ENCODE measurements at places on chromosomes 12 and 14.
A peak's percentile ranks its signal among the peaks of the same experiment; 100 is the strongest.

DNA sequence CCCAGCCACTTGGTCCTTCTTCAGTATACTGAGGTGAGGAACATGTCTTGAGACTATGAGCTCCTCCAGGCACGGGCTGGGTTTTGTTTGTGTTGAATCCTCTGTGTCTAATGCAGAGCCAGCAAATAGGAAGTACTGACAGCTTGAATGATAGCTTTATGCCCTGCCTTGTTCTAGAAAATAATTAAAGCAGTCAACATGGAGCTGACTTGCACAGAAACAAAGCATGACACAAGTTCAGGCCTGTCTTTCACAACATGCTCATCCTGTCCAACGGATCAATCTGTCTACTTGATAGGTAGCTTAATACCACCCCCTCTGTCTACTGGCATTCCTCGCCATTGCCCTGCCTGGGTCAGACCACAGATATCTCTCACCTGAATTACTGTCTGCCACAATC is 140.9 kb downstream of the ESRRB start:
- DNase-seq = no peak

- DNase-seq = no peak
Observed at GRCh38 chr14:62126879-62127478, 364.8 kb downstream of the SNAPC1 start.

- DNase-seq = no peak
Observed at GRCh38 chr14:85576848-85577542, 47.1 kb downstream of the FLRT2 start.

GRCh38 chr12:121090586-121091514 is 41.8 kb upstream of the P2RX7 start:
- DNase-seq = no peak

- no peak for DNase-seq
Observed at GRCh38 chr14:91893007-91893406, 25.7 kb upstream of the TC2N start.

GRCh38 chr12:89411846-89412245 is 59.5 kb upstream of the DUSP6 start:
- no peak for DNase-seq

DNA sequence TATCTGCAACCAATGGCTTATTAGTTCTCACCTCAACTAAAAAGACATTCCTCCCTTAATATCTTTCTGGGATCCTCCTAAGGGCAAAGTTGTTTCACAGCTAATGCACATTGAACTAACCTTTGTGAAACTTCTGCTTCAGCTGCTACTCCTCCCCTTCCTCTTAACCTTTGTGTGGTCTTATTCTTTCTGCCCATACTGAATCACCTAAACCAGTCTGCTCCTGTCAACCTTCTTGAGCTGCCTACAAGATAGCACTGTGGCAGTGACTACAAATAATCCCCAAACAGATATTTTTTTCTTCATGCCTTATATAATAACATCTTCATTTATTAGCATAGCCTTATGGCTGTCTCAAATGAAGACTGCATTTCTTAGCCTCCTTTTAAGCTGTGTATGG is 1077.4 kb upstream of the ATXN7L3B start:
- no peak for DNase-seq

GRCh38 chr12:84596266-84596665 is 316.3 kb downstream of the SLC6A15 start:
- no peak for DNase-seq

GRCh38 chr14:105830171-105830570 is 303.8 kb downstream of the TMEM121 start:
- DNase-seq = no peak

- no peak for DNase-seq
Observed at GRCh38 chr14:20836668-20837338, 34.2 kb upstream of the RNASE1 start.

DNA sequence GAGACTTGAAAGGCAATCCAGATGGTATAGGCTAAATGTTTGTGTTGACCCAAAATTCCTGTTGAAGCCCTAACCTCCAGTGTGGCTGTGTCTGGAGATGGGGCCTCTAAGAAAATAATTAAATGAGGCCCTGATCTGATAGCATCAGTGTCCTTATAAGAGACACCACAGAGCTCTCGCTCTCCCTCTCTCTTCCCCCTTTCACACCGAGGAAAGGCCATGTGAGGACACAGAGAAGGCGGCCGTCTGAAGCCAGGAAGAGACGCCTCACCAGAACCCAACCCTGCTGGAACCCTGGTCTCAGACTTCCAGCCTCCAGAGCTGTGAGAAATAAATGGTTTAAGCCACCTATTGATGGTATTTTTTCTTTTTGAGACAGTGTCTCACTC is 87.5 kb downstream of the SCARB1 start:
- DNase-seq = no peak

DNA sequence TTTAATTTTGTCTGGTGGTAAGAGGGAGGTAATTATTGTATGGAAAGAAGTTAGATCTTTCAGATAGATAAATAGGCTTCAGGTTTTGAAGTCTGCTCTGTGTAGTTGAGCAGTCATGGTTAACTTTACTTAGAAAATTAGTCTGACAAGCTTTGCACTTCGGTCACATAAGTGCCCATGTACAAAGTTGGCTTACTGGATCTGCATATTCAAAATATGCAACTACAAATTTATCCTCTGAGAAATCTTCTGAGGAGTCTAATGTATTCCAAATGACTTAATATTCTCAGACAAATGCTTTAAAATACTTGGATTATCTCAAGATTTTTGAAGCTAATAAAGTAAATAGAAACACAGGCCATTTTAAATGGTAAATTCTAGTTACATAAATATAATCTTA is 61.2 kb downstream of the ETNK1 start:
- no peak for DNase-seq

DNA sequence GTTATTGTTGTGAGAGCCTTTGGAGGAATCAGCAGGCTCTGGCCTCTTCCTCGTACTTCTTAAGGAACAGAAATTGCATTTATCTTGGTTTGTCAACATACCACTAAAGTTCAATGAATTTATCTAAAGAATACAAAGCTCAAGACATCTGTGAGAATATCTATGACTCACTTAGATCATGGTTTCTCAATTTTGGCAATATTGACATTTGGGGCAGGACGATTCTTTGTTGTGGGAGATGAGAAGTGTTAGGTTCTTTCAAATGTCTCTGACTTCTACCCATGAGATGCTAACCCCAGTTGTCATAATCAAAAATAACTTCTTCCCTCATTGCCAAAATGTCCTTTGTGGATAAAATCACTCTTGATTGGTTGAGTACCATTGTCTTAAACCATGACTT is 1190.3 kb downstream of the GALC start:
- no peak for DNase-seq

GRCh38 chr12:76029982-76030340 is 1.6 kb downstream of the PHLDA1 start:
- DNase-seq = no peak

GRCh38 chr14:79179985-79180384 is 1009.8 kb downstream of the NRXN3 start:
- DNase-seq = no peak

DNA sequence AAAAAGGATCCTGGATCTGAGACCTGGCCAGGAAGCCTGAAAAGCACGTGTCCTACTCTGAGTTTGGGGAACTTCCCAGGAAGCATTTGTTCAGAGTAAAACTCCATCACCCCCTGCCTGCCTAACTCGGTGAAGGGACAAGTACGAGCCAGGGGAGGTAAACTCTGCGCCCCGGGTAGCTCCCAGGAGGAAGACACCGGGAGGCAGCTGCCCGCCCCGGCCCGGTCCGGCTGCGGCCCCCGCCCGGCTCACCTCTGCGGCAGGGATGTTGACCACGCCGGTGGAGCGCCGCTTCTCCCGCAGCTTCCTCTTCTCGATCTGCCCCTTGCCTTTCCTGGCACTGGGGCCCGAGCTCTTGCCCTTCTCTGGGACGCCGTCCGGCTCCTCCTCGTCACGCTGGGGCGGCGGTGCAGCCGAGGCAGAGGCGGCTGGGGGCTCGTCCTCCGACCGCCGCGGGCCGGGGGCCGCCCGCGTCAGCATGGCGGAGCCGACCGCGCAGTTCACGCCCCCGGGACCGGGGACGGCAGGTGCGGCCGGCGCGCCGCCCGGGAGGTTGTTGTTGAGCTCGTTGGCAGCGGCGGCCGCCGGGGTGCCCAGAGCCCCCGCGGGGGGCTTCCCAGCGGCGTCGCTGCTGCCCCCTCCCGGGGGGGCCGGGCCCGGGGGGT is 1.2 kb downstream of the PAWR start:
- peak; percentile 46 for DNase-seq

DNA sequence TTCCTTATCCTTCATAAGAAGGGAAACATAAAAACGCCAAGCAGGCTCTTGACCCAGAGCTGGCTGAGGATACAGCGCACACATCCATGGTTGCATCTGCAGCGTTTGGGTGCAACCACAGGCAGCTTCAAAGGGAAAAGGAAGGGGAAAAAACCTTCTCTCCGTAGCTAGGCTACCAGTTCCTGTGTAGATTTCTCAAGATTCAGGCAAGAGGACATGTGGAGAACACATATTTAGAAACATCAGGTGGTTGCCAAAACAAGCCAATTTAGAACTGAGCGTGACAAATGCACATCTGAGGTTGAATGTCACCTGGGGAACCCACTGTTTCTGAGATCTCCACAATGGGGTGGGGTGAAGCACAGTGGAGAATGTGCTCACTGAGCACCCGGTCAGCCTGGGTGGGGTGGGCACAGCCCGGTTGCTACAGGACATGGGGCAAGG is 78.3 kb upstream of the BDKRB2 start:
- DNase-seq = no peak

DNA sequence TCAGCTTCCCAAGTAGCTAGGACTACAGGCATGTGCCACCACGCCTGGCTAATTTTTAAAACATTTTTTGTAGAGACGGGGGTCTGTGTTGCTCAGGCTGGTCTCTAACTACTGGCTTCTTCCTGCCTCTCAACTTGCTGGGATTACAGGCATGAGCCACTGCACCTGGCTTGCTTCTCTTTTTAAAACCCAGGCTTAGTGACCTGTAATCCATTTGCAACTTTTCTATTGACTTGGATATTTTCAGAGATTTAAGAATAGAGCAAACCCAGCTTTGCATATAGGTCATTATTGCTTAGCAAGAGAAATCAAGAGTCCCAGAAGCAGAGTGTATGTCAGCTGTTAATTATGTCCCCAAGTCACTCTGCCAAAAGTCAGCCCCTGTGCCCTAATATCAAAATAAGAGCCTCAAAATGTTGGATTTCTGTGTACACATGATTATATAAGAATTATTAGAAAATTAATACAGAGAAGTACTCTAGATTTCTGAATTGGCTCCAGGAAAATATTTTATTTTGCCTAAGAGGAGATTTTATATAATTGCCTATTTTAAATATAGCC is 24.9 kb downstream of the TCP11L2 start:
- DNase-seq = no peak

- no peak for DNase-seq
Observed at GRCh38 chr14:49114161-49114893, 471.9 kb downstream of the RPS29 start.

DNA sequence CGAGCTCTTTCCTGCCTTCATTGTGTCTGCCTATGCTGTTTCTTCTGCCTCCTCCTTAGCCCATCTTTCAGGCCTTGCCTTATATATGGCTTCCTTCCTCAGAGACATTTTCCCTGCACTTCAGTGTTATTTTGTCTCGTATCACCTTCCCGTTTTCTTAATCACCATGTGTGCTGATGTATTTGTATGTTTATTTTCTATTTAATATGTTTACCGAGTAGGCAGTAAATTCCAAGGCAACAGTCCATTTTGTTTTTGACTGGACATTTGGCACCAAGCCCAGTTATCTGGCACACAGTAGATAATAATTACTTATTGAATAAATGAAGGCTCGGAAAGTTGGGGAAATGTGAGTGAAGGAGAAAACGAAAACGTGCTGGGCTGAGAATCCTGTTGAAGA is 4.6 kb upstream of the POU6F1 start:
- DNase-seq = no peak

DNA sequence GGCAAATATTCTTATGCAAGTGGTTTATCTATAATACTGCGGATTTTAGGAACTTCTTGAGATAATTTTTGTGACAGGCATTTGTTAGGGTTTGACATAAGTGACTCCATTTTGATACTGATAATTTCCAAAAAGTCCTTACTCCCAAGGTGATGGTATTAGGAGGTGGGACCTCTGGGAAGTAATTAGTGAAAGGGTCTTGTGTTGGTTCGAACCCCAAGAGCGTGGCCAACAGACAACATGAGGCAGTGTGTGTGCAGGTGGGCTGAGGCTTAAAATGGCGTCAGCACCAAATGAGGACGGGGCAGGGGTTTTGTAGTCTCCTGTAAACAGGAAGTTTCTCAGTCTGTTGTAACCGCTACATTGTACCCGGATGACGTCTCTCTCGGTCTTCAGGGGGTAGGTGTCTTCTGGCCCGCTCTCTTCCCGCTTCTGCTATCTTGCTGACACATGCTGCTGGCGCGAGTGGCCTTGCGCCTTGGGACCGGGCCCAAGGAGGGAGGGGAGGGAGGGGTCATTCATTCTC is 1.7 kb upstream of the C12orf43 start:
- no peak for DNase-seq

GRCh38 chr14:52266179-52266578 is 1.3 kb upstream of the PTGDR start:
- no peak for DNase-seq

- no peak for DNase-seq
Observed at GRCh38 chr12:118607831-118608230, 231.5 kb downstream of the SUDS3 start.

DNA sequence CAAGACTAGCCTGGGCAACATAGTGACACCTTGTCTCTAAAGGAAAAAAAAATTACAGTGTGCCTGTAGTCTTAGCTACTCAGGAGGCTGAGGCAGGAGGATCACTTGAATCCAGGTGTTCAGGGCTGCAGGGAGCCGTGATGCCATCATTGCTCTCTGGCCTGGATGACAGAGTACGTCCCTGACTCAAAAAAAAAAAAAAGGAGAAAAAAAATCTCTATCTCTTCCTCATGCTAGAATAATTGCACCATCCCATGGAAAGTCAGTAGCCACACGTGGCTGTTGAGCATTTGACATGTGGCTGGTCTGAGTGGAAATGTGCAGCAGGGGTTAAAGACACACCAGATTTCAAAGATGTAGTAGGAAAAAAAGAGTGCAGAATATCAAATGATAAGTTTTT is 3.8 kb downstream of the RILPL1 start:
- no peak for DNase-seq

- peak; percentile 9 for DNase-seq
Observed at GRCh38 chr14:64945431-64946178, 3.1 kb upstream of the GPX2 start.

DNA sequence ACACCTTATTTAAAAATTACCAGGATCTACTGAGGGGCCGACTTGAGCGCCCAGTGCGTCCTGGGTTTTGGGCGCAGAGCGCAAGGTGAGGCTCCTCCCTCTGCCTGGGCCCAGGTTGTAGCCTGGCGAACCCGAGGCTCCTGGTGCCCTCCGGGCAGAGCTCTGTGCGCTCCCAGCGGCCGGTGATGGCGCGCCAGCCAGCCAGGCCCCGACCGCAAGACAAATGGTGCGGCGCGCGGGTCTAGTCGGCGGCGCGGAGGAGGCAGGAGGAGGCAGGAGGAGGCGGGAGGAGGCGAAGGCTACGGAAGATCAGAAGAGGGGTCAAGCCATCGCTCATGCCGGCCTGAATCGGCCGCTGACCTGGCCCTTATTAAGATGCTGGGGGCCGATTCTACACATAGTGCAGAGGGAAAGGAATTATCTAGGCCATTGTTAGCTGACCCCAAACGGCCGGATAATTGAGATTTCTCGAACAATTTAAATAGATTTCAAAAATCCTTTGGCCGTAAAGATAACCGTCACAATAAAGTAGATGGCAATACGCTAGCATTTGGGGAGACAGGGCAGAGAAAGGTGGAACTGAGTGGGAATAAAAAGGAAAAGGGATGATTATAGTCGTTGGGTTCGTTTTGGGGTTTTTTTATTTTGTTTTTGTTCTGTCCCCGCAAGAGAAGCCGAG is 2.8 kb downstream of the TBX5 start:
- DNase-seq = no peak

- no peak for DNase-seq
Observed at GRCh38 chr12:14310866-14311265, 54.6 kb upstream of the ATF7IP start.

- no peak for DNase-seq
Observed at GRCh38 chr14:64680013-64680713, 24.1 kb upstream of the PLEKHG3 start.
